ENCODE measurements at places on chromosomes 1 and 21.

DNA sequence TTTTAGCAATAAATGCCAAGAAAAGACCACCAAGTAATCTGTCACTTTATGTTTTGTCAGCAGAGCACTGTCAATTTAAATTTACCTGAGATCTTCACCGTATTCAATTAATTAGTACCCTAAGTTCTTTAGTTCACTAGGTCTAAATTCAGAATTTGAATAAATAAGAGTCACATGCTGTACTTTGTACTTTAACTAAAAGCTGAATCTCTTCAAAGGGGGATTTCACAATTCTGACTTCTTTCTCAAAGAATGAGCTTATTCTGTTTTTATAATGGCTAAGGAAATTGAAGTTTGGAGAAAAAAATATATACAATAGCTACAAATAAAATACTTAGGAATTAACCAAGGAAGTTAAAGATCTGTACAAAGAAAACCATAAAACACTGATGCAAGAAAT, 2.1 kb upstream of the GNG5 start:
- DNase-seq = no peak

- no peak for DNase-seq
These were observed 6.3 kb upstream of the RGS13 start for GRCh38 chr1:192629612-192630011.

GRCh38 chr1:155981266-155982088, 3.1 kb upstream of the ARHGEF2 start:
- no peak for DNase-seq

DNA sequence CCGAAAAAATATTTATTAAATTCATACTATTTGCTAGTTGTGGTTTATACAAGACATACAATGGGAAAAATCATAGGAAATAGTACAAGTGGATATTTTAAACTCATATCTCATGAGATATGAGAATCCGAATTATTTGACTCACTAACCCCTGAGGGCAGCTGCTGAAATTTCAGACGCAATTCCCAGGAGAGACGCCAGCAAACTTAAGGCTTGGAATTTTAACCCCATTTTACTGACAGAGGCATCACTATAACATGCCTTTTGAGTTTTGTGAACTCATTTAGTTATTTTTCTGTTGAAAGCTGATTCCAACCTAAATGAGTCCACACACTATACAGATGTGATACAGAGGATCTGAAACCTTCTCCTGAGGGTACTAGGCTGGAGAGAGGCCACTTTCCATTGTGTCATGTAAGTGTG, 5.9 kb upstream of the MROH9 start:
- DNase-seq = no peak

GRCh38 chr1:43377831-43378230, 10.0 kb upstream of the ELOVL1 start:
- no peak for DNase-seq

DNA sequence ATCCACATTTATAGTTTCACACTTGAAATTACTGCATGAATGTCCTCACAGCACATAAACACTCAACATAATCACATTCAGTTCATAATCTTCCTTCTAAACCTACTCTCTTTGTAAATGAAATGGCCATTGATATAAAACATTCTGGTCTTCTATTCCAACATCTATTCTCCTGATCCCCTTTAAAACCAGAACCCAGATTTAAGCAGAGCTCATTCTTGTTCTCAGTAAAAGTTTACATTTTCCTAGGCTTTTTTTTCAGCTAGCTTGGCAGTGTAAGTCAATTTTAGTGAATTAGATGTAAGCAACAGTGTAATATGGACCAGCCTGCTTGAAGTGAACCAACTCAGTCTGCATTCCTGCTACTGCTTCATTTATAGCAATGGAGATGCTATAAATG, 460.7 kb upstream of the RGS18 start:
- no peak for DNase-seq

DNA sequence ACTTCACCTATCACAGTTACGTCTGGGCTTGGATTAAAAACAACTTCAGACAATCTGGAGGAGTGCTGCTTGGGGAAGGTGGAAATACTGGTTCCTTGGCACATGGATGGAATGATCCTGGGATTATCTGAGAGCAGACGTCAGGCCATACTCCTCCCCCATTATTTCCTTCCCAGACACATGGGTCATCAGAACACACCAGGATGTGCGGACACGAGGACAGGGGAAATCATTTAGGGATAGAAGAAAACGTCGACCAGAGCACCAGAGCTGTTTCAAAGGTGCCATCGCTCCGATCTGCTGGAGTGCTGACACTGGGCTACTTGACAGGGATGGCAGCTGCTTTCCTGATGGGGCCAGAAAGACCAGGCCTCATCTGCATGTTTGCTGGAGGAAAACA, 31.8 kb upstream of the ANGPTL7 start:
- no peak for DNase-seq

DNA sequence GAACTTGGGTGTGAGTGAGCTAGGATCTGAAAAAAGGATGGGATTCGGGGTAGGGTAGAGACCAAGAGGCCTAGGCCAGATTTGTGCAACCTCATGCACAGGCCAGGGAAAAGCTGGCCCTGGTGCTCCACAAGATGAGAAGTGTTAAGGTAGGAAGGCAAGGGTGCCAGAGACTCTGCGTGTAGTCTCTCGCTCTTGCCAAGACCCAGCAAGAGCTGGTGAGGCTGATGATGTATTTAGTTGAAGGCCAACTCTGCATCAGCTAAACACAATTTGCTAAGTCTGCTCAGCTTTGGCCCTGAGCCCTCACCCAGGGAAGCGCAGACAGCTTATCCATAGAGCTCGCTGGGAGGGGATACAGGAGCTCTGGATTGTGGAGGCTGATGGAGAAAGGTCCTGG, 26.6 kb upstream of the SOX13 start:
- no peak for DNase-seq

DNA sequence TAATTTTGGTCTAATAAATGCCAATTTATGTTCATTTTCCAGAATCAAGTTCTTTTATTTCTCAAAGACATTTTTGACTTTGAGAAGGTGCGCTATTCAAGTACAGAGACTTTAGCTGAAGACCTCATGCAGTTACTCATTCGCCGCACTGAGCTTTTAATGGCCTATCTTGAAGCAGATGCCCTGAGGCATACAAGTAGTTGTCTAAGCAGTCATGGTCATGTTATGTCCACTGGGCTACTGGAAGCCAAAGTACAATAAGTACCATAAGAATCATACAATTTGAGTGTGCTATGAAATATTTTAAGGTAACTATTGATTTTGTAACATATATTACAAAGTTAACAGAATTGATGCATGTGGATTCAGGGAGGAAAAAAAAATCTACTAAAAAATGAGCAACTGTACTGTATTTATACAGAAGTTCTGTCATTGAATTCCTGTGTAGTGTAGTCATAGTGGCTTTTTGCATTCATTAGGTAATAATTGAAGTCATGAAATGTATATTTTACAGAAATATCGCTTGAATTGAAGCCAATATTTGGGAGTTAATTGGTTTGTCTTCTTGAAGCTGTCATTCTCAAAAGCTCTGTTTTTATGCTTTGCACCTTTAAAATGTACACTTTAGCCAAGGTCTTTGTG, 13.5 kb upstream of the NEXN start:
- no peak for DNase-seq

- DNase-seq = no peak
These were observed 74.6 kb downstream of the COLGALT2 start for GRCh38 chr1:183962903-183963302.

- DNase-seq = no peak
These were observed 280.7 kb downstream of the LMX1A start for GRCh38 chr1:165075725-165076370.

DNA sequence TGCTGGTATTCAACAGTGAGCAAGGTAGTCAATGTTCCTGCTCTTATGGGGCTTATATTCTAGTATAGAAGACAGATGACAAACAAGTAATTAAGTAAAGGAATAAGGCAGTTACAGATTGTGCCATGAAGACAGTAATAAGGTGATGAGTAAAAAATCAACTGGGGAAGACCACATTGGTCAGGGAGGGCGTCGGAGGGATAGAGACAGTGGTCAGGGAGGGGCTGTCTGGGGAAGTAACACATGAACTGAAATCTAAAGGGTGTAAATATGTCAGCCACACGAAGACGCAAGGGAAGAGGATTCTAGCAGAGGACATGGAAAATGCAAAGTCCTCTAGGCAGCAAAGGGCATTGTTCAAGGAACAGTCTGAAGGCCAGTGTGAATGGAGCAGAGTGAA, 10.1 kb downstream of the IL12RB2 start:
- DNase-seq = no peak

- DNase-seq = no peak
These were observed 299.7 kb downstream of the OLFM3 start for GRCh38 chr1:101697072-101697471.
